ENCODE measurements at places on chromosomes 12 and 14.

DNA sequence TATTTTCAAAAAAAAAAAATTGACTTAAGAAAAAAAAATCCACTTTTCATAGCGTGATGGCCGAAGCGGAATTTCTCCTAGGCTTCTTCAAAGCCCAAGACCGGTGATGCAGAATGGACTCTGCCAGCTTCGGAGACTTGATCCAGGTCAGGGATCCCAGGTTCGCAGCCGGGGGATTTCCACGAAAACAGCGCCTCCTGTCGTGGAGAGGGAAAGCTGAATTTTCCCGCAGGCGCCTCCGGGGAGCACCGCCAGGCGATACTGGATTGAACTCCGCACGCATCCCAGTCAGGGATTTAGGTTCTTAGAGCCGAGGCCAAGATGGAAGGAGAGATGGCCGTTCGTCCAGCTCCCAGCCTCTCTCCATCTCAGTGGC lies 2.1 kb downstream of the TTC6 start:
- no peak for DNase-seq

- no peak for DNase-seq
Observed at GRCh38 chr12:4820971-4821370, 88.7 kb upstream of the KCNA1 start.

GRCh38 chr14:89793367-89793716 lies 161.2 kb downstream of the EFCAB11 start:
- no peak for DNase-seq

- DNase-seq = no peak
Observed at GRCh38 chr14:21384494-21384851, 654 bp upstream of the SUPT16H start.

Measured in urothelium cell line (cell line).